Mesenteric fat pad (tissue), 1 donor: ENCODE measurements at places on chromosomes 6 and 20. TPM values are rescaled to one million over a fixed set of nuclear protein-coding genes. Genes with fewer than 3 reads are reported as not detected.

MAP7 gene
- total RNA-seq, result 5.2 TPM

OOEP gene
- not detected for total RNA-seq

APCDD1L gene
- not detected for total RNA-seq

CDSN gene
- not detected for total RNA-seq

DNA sequence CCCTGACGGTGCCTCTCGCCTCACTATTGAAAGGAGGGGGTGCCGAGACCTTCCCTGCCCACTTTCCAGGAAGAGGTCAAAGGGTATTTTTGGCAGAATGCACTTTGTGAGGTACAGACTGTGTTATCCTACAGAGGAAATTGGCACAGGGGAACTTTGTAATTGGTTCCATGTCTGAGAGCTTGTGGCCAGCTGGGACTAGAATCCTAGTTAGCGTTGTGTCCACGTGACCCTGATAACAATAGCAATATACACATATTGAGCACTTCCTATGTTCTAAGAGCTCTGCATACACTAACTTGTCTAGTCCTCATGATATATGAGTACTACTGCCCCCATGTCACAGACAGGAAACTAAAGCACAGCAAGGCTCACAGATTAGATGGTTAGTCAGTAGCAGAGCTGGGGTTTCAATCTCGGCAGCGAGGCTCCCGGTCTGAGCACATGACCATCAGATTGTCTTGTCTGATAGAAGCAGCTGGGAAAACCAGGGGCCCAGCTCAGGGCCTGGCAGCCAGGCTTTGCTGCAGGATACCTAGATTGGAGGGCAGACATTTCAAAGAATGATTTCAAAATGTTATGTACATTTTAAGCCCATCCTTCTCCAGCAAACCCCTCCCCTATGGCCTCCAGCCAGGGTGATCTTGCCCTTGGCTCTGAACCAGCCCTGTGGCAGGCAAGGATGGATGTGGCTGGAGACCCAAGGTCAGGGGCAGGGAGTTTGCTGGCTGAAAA is 1.4 kb downstream of the MAPK13 start:
- peak; percentile 87 for DNase-seq

DNA sequence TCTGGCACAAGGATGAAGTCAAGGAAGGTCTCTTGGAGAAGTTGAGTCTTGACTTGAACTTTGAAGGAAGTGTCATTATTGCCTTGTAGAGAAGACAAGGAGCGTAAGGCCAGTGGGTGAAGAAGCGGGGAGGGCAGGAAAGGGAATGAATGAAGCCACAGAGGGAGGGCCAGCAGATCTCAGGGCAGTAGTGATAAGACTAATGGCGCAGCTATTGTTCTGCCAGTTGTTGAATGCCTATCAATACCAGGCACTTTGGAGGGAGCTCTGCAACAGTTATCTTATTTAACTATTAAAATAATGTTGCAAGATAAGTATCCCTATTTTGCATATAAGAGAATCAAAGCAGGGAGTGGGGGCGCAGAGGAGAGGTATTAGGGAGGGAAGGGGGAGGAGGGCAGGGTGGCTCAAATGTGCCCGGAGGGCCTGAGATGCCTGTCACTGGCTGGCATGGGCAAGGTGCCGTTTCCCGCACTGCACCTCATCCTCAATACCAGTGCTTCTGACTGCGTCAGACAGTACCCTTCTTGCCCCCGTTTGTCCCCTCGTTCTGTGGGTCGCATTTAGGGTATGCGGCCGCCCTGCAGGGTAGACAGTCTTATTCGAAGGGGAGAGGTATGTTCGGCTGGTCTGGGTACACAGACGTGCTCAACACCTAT is 109.8 kb downstream of the ZDHHC14 start:
- DNase-seq, result no peak

DNA sequence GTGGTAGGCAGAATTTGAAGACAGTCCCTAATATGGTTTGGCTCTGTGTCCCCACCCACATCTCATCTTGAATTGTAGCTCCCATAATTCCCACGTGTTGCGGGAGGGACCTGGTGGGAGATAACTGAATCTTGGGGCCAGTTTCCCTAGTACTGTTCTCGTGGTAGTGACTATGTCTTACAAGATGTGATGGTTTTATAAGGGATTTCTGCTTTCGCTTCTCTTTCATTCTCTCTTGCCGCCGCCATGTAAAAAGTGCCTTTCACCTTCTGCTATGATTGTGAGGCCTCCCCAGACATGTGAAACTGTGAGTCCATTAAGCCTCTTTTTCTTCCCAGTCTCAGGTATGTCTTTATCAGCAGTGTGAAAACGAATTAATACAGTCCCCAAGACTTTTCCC is 103.4 kb downstream of the PDE10A start:
- DNase-seq, result no peak

DNA sequence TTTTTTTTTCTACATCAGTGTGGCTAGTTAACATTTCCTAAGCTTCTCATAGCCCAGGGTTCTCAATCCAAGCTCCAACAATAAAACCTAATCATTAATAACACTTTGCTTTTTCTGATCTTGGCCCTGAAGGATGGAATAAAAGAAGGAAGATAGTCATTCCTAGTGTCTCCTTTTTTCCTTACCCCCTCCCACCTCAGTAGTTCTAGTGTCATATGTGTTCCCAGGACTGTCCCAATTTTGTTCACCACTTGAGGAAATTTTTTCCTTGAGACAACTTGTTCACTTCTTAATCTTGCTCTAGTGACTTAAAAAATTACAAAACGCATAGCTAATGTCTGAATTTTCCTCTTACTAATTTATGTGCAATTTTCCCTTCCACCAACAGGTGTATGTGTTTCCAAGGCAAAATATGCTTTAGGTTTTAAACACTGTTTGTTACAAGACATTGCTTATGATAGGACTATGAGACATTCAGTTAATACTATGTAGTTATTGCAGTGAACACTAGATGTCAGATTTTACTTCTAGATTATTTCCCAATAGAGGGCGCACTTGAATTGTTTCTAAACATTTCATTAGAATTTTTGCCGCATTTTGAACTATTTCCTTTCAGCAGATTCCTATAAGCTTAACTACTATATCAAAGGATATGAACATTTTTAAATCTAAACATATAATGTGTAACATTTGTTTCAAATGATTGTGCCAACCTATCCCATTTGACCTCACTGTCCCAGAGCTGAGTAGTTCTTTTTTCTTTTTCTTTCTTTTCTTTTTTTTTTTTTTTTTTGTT is 18.5 kb upstream of the C6orf141 start:
- no peak for DNase-seq

DNA sequence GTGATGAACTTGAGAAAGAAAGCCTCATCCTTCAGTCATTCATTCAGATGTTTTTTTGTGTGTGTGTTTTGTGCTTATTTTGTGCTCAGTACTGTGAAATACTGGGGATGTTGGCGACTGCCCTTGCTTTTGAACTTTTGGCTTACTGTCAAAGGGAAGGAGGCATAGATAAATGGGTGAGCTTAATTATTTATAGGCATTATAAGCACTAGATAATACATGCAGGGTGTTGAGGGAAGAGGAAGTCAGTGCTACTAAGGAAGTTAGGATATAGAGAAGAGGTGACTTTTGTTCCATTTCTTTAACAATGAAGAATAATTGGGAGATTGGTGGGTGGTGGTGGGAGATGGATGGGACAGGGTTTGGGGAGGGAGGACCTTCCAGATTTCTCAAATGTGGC is 23.6 kb downstream of the XRN2 start:
- DNase-seq, result no peak

GRCh38 chr6:159212525-159213280 is 43.5 kb downstream of the FNDC1 start:
- DNase-seq, result no peak

DNA sequence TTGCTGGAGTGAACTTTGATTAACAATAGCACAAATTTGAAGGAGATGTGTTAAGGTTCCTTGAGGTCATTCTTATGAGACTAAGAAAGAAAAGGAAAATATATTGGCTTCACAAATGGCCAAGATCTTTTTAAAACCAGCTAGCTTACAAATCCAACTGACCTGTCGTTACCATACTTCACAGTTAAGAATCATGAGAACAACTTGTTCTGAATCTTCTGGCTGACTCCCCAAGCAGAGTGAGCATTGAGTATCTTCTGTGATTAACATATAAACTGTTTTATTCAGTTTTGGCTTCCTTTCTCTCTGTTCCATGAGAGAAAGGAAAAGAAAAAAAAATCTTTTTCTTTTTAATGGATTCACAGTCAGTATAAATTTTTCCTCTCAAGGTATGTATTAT is 277.1 kb downstream of the KHDC1L start:
- no peak for DNase-seq
